ENCODE measurements at places on chromosomes 13 and 19.

- DNase-seq = no peak
Measured at GRCh38 chr19:36379510-36379819, 464 bp upstream of the ZFP14 start.

GRCh38 chr19:9498183-9498902, at the start of gene ZNF560:
ZNF560 (minus strand) TSS chr19:9498616; CDS start chr19:9475313, 23,303 bp downstream.
- no peak for DNase-seq

DNA sequence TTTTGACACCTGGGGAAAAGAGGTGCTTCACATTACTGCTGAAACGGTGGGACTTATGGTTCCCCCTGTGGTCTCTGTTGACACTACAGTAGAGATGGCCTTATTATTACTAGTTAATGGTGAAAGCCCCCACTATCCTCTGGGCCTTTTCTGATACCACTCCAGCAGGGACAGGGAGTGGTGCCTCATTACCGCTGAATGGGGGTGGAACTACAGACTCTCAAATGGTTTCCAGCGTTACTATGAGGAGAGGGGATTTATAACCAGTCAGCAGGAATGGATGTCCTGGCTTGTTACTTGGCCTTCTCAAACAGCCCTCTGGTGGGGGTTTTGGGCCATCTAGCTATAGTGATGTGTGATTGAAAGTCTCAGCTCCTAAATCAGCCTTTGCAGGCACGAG, 96.7 kb upstream of the DIAPH3 start:
- DNase-seq = peak; percentile 16

DNA sequence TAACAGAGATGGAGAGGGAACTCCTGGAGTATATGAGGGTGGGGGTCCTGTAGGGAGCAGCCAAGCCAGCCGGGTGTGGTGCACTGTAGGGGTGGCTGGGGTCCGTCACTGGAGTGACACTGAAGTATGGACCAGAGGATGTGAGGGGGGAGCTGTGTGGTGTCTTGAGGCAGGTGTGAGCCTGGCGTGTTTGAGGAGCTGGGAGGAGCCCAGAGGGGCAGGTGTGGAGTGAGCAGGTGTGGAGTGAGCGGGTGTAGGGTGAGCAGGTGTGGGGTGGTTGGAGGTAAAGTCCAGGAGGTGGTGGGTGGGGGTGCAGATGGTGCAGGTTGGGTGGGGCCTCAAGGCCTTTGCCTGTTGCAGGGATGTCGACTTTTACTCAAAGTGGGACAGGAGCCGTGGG, 5.9 kb downstream of the B3GNT8 start:
- no peak for DNase-seq

DNA sequence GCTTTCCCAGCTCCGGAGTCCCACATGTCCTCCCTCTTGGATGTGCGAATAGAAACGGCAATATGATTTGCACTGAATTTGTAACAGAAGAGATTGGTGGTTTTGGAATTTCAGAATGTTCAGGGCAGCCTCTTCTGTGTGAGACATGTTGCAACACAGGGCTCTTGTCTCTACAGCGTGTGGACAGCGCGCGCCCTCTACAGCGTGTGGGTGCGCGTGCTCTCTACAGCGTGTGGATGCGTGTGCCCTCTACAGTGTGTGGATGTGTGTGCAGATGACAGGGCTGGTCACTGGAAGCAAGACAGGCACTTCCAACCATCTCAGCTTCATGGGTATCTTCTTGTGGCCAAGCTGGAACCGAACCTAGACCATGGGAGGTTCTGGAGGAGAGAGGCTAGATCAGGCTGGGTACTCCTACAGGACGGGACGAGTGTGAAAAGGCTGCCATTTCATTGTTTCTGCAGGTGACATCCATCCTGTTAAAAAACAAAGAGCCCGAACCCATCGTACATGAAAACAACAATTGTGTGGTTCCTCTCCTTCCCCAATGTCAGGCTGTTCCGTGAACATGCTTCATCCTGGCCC, 78.4 kb downstream of the TEX29 start:
- DNase-seq = no peak

DNA sequence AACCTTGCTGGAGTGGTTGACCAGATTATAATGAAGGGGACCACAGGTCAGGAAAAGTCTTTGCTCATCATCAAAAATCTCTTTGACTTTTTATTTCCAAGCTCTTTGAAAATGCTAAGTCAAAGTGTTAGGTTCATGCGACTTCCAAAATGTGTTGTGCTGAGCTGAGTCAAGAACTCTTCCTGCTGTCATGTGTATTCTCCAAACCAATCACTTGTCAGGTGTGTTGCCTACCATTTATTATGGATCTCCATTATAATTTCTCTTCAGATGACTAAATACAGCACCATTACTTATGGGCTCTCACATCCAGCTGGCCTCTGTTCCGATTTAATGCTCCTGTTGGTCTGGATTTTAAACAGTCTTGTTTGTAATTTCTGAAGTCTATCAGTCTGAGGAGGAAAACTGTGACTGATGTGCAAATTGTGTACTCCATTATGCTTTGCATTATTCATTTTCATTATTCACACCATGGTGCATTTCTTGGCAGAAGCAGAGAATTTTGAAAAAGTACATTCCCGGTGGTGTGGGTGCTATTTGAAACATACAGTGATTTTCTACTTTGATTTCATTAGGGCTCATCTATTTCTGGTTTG, 562.5 kb downstream of the LMO7 start:
- no peak for DNase-seq

GRCh38 chr13:21426238-21426637, 32.9 kb downstream of the ZDHHC20 start:
- DNase-seq = no peak

DNA sequence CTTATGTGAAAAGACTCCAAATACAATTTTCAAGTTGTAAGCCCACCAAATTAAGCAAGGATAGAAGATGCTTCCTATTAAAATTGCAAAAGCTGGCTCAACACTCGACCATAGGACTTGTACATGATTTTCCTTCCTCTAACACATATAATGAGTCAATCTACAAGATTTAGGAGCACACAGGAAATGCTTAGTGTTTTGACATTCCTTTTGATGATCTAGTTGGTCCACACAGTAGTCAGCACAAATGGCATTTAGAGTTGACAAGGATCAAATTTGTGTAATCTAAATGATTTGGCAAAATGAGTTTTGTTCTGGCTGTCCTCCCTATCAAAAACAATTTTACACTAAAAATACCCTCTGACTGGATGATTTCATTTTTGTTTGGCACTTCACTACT, 340.2 kb downstream of the DIAPH3 start:
- DNase-seq = no peak

GRCh38 chr19:18144361-18144760, 8.6 kb upstream of the PIK3R2 start:
- no peak for DNase-seq

- DNase-seq = no peak
Measured at GRCh38 chr19:2164020-2164998, 576 bp downstream of the DOT1L start.

- no peak for DNase-seq
Measured at GRCh38 chr13:59408738-59409137, 755.0 kb downstream of the DIAPH3 start.

- no peak for DNase-seq
Measured at GRCh38 chr19:35783469-35784434, 8.4 kb downstream of the ARHGAP33 start.

DNA sequence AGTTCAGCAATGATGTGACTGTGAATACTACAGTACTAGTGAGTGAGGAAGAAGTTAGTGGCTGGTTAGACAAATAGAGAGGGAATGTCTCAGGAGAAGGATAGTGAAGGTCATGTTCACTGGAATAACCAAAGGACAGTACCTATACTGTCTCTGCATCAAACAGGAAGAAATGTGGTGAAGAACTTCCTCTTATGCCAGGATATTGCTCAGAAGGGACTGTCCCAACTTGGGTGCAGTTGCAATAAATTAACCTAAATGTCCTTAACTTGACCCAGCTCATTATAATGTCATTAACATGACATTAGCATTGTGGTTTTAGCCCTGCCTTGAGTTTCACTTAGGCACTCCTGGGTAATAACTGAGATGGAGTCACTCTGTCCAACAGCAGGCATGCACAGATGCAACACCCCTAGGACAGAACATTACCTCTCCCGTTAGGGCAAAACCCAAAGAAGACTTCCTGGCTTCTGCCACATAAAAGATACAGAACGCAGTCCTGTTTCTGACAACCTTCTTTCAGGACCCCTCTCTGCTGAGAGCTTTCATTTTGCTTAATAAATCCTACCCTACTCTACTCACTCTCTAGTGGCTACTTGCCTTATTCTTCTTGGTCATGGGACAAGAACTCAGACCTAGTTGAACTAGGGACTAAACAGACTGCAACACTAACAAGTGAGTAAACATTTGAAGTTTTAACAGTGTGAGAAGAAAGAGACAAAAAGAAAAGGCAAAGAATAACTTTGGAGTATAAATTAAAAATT, 1591.6 kb upstream of the MIR17HG start:
- no peak for DNase-seq

- peak; percentile 26 for DNase-seq
Measured at GRCh38 chr13:35818633-35819067, 312.5 kb downstream of the DCLK1 start.

DNA sequence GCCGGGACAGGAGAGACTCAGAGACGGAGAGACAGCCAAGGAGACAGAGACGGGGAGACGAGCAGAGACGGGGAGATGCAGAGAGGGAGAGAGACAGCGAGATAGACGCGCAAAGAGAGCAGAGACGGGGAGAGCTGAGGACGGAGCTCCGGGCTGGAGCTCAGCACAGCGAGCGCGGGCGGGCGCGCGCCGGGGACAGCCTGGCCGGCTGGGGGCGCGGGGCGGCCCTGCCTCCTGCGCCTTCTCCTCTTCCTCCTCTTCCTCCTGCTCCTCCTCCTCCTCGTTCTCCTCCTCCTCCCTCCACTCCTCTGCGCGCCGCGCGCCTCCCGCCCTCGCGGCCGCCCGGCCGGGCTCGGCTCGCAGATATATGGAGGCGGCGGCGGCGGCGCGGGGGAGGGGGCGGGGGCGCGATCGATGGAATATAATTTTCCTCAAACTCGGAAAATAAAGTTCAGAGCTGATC, at the start of gene ERFL:
Gene ERFL, minus strand, starts transcription at position 229 of the 463 bp plus-strand sequence. CDS start 15,530 bp downstream, outside the sequence.
- DNase-seq = no peak

DNA sequence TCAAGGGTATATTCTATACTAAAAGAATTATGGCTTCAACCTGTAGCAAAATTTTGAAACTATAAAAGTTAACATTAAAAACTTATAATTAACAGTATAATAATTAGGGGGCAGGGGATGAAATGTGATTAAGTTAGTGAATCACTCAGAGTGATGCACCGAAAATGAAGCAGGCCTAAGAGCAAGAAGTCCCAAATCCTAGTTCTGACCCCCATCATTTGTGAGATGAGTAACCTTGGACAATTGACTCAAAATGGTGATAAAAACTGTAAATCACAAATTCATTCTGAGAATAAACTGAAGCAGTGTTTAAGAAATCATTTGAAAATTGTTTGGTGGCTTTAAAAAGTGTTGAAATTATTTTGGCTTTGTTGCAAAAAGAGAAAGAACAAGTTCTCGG, 56.8 kb downstream of the KLF12 start:
- DNase-seq = no peak

- no peak for DNase-seq
Measured at GRCh38 chr13:43159026-43159461, 135.7 kb downstream of the DNAJC15 start.

- no peak for DNase-seq
Measured at GRCh38 chr13:107590556-107590955, 624.8 kb downstream of the LIG4 start.

DNA sequence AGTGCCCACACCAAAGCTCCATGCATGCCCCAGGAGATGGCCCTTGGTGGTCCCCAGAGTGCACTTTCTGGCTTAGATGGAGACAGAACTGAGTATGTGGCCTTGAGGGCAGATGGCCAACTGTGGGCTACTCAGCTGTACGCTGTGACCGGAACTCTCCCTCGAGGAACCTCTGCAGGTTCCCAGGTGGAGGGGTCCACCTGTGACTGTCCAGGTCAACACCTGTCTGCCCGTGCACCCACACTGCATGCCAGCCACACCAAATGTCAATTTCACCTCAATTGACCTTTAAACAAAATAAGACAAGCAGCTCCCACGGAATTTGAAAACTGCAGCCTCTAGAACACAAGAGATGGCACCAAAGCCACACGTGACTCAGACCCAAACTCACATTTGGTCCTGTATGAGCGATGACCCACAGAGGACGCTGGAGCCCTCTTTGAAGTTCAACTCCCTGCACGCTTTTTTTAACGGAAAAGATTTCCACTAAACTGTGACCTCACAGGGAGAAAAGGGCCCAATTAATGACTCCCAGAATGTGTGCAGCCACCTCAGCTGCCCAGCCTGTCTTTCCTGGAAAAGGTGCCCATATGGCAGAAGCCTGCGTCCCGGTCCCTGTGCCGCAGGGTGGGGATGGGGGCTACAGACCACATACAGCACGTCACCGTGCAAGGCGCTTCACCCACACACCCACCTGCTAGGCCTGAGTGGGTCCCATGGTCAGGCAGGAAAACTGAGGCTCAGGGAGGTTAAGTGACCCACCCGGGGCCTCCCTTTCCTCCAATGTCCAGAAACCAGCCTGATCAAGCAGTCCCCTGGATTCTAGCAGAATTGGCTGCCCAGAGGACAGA, 47.7 kb downstream of the KLF2 start:
- DNase-seq = no peak

- DNase-seq = no peak
Measured at GRCh38 chr19:34155686-34156085, 16.6 kb upstream of the LSM14A start.

- DNase-seq = no peak
Measured at GRCh38 chr13:86881390-86881789, 789.8 kb upstream of the SLITRK5 start.

GRCh38 chr13:21538753-21539152, 65.2 kb downstream of the MICU2 start:
- DNase-seq = no peak

DNA sequence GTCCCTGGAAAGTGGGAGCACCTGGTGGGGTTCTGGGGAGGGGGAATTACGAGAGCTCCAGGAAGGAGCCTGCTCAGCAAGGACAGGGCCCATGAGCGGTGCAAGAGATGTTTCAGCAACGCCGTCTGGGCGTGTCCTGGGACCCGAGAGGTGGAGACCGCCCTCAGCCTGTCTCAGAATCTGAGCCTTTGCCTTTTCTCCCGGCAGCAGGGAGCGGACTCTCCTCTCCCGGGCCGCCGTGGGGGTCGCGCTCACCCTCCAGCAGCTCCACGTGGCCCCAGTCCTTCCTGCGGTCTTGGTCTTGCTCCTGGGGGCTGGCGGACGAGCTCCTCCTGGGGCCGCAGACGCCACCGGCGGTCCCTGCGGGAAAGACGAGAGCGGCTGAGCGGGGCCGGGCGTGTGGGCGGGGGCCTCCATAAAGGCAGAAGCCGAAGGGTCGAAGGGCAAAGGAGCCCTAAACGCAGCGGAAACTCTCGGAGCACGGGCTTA, 714 bp downstream of the POLRMT start:
- DNase-seq = no peak

GRCh38 chr19:821231-821824, 427 bp downstream of the PLPPR3 start:
- no peak for DNase-seq

- no peak for DNase-seq
Measured at GRCh38 chr13:113560645-113561416, 23.7 kb upstream of the TFDP1 start.

DNA sequence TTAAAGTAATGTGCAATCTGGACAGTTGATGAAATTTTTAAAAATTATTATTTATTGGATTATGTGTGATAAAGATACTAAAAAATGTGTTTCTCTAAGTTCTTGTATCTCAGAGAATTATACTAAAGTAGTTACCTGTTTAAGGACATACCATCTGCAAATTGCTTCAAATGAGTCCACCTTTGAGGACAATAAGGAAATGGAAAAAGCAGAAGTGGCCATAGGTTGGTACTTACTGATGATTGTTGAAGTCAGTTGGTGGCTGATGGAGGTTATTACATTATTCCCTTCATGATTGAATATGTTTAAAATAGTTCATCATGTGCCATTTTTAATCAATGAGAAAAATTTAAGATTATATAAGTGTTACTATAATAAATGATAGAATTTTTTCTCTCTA, 367.0 kb downstream of the MYO16 start:
- no peak for DNase-seq
